Posterior vena cava (tissue), 2 donors: ENCODE measurements at places on chromosomes 6 and 20.

DNA sequence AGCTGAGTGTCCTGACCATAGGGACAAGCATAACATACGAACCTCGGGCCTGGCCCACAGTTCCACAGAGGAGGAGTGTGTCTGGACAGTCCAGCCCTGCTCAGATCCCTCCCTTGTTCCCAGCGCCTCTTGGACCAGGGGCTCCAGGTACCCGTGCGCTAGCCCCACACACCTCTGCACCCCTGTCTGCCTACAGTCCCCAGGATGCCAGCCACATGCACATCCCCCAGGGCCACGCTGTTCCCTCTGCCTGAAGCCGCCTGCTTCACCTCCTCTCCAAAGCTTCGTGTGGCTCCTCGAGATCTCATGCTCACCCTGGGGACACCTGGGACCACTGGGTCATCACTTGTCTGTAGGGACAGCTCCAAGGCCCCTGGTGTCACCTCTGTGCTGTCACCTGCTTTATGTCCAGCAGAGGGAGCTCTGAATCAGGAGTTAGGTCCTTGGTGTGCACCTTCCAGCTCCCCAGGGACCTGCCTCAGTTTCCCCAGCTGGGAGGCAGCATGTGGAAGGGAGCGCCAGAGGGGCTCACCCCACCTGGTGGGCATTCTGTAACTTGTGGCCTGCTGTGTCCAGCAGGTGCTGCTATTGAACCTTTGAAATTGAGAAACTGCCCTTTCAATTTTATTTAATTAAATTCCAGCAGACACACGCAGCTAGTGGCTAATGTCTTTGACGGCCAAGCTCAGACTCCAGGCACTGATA, 7.3 kb upstream of the YTHDF1 start:
- no peak for DNase-seq

- no peak for DNase-seq
These were observed 8.4 kb upstream of the FHL5 start for GRCh38 chr6:96554558-96554957.

GRCh38 chr6:104585646-104586045, 274.1 kb downstream of the HACE1 start:
- DNase-seq, result no peak

DNA sequence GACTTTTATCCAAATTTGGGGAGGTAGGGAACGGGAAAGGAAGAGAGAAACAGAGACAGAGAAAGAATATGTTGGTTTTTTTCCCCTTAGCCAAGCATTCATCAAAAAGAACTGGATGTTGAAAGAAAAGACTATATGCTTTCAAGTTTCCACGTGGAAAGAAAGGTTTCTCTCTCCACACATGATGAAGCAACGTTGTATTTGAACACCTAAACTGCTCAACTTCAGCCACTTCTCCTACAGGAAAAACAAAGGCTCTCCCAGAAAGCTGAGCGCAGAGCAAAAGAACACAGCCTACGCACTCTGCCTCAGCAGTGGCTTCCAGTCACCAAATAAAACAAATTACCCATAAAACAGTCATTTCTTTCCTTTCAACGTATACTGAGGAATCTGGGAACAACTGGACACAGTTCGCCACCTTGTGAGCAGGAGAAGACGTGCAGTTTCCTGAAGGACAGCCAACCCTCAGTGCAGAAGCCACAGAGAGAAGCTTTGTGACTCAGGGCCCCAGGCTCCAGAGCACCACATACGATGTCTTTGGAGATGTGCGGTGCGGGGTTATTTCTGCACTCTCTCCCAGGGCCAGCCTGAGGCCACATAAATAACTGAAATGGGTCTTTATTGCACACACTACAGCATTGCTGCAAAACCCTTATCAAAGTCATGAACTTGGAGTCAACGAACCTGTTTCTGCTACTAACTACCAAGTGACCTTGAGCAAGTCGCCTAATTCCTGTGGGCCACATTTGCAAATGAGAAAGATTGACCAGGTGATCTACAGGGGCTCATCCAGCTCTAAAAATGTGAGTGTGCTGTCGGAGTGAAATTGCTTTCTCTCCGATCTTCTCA, 10.1 kb downstream of the IL17F start:
- no peak for DNase-seq

DNA sequence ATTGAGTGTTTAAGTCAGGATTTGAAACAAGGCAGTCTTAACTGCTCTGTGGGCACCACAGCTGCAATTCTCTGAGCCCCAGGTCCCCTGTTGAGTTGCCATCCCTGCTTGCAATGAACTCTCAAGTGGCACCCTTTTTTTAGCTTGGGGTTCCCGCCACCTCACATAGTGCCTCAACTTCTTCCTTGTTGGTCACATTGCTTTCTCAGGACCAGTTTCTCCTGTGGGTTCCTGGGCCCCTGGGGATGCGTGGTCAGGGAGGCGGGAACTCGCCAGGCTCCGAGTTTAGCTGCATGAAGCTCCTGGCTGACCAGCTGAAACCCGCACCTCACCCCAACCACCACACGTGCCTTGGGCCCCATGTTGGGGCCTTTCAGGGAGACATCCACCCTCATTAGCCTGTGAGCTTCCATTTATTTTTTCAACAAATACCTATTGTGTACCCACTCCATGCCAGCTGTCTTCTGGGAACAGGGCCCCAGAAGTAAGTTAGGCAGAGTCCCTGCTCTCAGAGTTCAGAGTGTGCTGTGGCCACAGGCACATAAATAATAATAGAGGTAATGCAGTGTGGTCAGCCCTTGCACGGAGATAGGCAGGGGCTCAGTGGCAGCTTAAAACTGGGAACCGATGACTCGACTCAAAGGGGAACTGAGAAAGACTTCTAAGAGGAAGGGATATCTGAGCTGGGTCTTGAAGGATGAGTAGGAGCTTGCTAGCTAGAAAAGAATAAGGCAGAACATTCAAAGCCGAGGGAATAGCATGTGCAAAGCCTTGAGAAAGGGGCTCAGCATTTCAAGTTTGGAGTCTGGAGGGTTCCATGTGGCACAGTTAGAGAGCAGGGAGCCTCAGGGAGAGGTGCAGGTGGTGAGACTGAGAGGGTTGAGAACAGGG, 33.9 kb upstream of the FAM83D start:
- no peak for DNase-seq

GRCh38 chr6:18263418-18264218, 712 bp downstream of the DEK start:
- peak; percentile 82 for DNase-seq

DNA sequence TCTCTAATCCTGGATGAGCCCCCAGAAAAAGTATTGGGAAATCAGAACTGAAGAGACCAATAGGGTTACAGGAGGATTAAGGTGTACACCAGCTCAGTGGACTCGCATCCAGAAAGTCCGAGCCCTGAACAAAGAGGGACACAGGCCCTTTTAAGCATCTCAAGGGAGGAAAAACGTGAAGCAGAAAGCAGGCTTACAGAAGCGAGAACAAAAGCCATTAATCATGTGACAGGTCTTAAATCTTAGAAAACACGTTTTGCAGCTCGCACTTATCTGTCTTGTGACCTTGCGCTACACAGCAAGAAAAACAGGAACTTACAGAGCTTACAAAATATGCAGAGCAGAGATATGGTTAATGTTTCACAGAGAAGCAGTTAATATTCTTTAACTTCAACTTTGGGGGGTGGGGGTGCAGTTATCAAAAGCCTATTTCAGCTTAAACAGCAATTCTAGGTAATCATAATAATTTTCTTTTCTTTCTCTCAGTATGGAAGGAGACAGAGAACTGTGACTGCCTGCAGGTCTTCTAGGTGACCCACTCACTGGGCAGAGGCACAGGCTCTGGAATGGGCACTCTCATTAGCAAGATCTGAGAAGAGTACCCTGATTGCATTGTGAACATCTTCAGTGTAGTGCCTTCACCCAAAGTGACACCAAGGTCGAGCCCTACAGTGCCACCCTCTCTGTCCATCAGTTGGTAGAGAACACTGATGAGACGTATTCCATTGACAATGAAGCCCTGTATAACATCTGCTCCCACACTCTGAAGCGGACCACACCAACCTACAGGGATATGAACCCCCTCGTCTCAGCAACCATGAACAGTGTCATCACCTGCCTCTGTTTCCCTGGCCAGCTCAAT, 65.0 kb upstream of the MOCS1 start:
- no peak for DNase-seq
